Transverse colon (tissue), 4 donors: ENCODE measurements at places on chromosomes 2 and 18. TPM values are rescaled to one million over a fixed set of nuclear protein-coding genes. Genes with fewer than 3 reads are reported as not detected.
A peak's percentile ranks its signal among the peaks of the same experiment; 100 is the strongest.

DNA sequence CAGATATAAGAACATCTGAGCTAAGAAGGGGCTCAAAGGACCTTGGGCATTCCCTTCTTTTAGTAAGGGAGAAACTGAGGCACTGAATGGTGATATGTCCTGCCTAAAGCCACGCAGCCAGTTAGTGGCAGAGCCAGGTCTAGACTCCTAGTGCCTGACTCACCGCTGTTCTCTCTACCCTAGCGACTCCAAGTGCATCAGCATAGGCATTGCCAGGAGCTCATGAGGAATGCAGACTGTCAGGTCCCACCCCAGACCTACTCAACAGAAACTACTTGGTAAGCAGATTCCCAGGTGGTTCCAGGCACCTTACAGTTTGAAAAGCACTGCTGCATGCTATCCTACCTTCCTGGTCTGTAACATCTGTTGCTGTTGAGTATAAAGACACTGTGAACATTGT lies 158.9 kb downstream of the MSH2 start:
- H3K4me1 ChIP-seq = no peaks in the 10 kb centered on the region
- no peak overlapping the region for H3K4me3 ChIP-seq
- H3K27ac ChIP-seq = no peak overlapping the region

NEU2 gene
- total RNA-seq = not detected

DNA sequence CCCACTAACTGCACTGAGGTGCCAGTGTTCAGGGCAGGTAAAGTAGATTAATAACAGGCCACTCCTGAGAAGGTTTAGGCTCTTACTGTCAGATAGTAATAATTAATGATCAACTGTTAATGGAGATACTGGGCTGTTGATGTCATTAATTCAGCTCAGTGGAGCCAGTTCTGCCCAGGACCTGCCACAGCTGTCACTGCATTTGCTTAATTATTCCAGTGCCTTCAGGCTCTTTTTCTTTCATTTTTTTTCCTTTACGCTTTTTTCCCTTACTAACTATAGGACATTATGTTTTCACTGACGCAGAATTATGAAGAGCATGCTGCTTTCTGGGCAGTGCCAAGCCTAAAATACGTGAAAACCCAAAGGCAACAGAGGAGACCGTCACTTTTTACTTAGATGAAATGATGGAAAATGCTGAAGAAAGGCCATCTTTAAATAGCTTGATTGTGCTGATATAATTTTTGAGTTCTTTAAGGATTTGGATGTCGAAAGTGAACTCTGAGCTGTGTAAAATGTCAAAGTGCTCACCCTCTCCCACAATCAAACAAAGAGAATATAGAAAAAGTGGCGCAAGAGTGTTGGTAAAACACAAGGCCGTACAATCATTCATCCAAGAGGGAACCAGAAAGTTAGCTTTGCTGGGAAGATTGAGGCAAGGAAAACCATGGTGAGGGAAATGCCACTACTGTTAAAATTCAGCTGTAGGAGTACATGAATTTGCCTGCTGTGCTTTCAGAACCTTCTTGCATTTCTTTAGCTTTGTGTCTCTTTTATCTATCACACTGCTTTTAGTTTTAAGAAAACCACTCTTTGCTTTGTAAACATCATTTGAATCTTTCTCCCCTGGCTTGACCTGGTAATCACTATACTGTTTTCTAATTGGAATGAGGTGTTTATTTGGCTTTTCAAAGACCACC lies 192.0 kb upstream of the ZEB2 start:
- H3K4me1 ChIP-seq = no peaks in the 10 kb centered on the region
- DNase-seq = no peak
- H3K4me3 ChIP-seq = no peak overlapping the region
- H3K27ac ChIP-seq = peak overlapping the region; percentile 8
- no peaks in the 10 kb centered on the region for H3K36me3 ChIP-seq

RBKS gene
- total RNA-seq = not detected

GRCh38 chr18:2889761-2890192 lies 43.0 kb downstream of the EMILIN2 start:
- no peaks in the 10 kb centered on the region for H3K4me1 ChIP-seq
- H3K27ac ChIP-seq = no peak overlapping the region
- H3K4me3 ChIP-seq = no peak overlapping the region
- H3K27me3 ChIP-seq = no peaks in the 10 kb centered on the region

DNA sequence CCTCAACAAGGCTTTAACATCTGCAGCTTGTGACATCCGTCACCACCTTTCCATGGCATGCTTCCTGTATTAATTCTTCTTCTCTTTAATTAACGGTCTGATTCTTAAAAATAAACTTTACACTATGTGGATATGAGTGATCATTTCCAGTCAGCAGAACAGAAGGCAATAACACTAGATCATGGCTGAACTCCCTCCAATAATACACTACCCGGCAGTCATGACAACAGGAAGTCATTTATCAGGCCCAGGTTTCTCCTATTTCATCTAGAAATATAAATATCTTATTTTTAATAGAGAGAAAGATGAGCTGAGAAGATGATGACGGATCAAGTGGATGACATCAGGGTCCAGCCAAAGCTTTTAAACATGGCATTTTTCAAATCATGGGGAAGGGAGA lies 792.2 kb downstream of the SLC4A3 start:
- H3K4me3 ChIP-seq = no peak overlapping the region
- H3K27ac ChIP-seq = no peak overlapping the region
- DNase-seq = no peak

SANBR gene
- 5.4 TPM for total RNA-seq

- H3K36me3 ChIP-seq = no peaks in the 10 kb centered on the region
- no peak overlapping the region for H3K27ac ChIP-seq
- H3K4me1 ChIP-seq = no peaks in the 10 kb centered on the region
- H3K27me3 ChIP-seq = no peaks in the 10 kb centered on the region
These were observed 146.5 kb downstream of the MAIP1 start for GRCh38 chr2:200101922-200102321.

- H3K36me3 ChIP-seq = no peaks in the 10 kb centered on the region
- H3K27ac ChIP-seq = peak overlapping the region; percentile 91
- H3K4me1 ChIP-seq = peaks cover 68% of the 10 kb centered on the region
These were observed 71.2 kb downstream of the SPATS2L start for GRCh38 chr2:200377355-200378336.

DNA sequence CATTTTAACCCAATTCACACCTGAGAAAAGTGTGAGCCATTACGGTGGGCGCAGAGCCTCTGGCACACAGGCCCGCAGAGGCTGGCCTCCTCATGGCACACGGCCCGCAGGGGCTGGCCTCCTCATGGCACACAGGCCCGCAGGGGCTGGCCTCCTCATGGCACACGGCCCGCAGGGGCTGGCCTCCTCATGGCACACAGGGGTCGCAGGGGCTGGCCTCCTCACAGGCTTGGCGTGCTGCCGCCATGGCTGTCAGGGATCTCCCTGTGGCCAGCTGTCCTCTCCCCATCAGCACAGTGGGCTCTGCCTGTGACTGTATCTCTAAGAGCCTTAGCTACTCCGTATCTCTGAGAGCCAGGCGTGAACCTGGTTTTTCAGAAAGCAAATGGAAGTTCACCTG lies 24.6 kb downstream of the ANO7 start:
- H3K27me3 ChIP-seq = no peaks in the 10 kb centered on the region
- no peaks in the 10 kb centered on the region for H3K4me1 ChIP-seq
- no peaks in the 10 kb centered on the region for H3K36me3 ChIP-seq

ARHGEF4 gene
- total RNA-seq = 1.2 TPM

DNA sequence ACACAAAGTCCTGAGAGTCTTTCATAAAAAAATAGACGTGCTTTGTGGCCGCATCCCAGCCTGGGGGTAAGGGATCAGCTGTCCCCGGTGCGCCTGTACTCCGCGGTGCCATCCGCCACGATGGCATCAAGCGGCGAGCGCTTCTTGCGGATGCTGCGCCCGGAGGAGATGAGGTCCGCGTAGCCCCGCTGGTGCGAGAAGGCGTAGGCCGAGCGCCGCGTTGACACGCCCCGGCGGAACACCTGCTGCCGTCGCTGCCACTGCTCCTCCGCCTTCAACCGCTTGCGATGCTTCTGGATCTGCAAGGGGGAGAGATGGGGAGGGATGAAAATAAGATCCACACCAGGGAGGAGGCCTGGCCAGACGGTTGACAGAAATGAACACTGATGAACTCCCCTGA lies 26.8 kb upstream of the NARS1 start:
- peaks cover 33% of the 10 kb centered on the region for H3K36me3 ChIP-seq
- no peak for DNase-seq
- no peak overlapping the region for H3K27ac ChIP-seq
- H3K27me3 ChIP-seq = no peaks in the 10 kb centered on the region
- H3K4me3 ChIP-seq = no peak overlapping the region
- no peaks in the 10 kb centered on the region for H3K4me1 ChIP-seq

DNA sequence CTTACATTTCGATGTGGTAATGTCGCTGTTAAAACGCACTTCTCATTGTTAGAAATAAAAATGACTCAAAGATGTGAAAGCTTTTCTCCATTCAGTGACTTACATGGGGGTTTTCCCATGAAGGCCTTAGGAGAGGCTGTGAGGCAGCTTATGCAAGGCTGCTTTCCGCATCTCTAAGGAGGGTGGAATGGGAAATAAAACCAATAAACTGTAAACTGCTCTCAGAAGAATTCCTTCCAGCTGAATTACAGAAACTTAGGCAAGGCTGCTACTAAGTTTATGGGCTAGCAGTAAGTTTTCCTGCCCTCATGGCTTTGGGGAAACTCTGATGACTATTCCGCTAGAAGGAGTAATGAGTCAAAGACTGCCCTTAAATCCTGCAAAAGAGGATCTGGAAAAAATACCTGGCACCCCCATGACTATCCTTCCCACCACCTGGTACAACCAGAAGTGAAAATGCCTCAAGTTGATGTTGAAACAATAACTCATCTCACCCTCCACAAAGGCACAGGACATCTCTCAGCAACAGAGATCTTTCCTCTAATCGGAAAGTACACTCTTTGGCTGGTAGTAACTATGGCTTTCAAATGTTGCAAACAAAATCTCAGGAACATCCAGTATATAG lies 97.7 kb upstream of the SMAD7 start:
- peaks cover 14% of the 10 kb centered on the region for H3K4me1 ChIP-seq
- DNase-seq = no peak
- H3K36me3 ChIP-seq = no peaks in the 10 kb centered on the region

GRCh38 chr2:41791523-41791922 lies 256.3 kb upstream of the PKDCC start:
- H3K4me1 ChIP-seq = no peaks in the 10 kb centered on the region
- no peak overlapping the region for H3K4me3 ChIP-seq
- H3K27ac ChIP-seq = no peak overlapping the region
- no peaks in the 10 kb centered on the region for H3K36me3 ChIP-seq
- no peaks in the 10 kb centered on the region for H3K27me3 ChIP-seq

CRACDL gene
- 21.3 TPM for total RNA-seq

NTSR2 gene
- not detected for total RNA-seq
